ENCODE measurements at places on chromosomes 5 and 9.

GRCh38 chr9:35675204-35675603 lies 1.5 kb downstream of the CA9 start:
- no peak for DNase-seq

- DNase-seq, result no peak
Measured at GRCh38 chr5:153937661-153938060, 101.0 kb downstream of the FAM114A2 start.

- no peak for DNase-seq
Measured at GRCh38 chr5:132949136-132949535, 14.3 kb downstream of the AFF4 start.

- no peak for DNase-seq
Measured at GRCh38 chr9:132487351-132487791, 77.4 kb downstream of the CFAP77 start.
